Adrenal gland (tissue), 19 donors: ENCODE measurements at places on chromosomes 1 and 21.
A peak's percentile ranks its signal among the peaks of the same experiment; 100 is the strongest.

DNA sequence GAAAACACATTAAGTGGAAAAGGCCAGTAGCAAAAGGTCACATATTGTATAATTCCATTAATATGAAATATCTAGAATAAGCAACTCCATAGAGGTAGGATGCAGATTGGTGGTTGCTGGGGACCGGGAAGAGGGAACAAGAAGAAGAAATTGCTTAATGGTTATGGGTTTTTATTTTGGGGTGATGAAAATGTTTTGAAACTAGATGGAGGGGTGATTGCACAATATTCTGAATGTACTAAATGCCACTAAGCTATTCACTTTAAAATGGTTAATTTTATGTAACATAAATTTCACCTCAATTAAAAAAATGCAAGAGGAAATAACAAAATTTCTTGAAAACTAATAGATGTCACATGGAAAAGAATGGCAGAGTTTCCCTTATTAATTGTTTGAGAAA, 6.7 kb downstream of the KIAA0040 start:
- no peak for DNase-seq

GRCh38 chr1:180503280-180503862, 994 bp upstream of the ACBD6 start:
- DNase-seq, result no peak

GRCh38 chr1:230917284-230918135, 49.2 kb upstream of the C1orf198 start:
- DNase-seq, result peak; percentile 91

GRCh38 chr1:51237351-51238033, 1.4 kb downstream of the RNF11 start:
- no peak for DNase-seq

- DNase-seq, result no peak
Measured at GRCh38 chr1:235867903-235868469, 1.3 kb upstream of the LYST start.

DNA sequence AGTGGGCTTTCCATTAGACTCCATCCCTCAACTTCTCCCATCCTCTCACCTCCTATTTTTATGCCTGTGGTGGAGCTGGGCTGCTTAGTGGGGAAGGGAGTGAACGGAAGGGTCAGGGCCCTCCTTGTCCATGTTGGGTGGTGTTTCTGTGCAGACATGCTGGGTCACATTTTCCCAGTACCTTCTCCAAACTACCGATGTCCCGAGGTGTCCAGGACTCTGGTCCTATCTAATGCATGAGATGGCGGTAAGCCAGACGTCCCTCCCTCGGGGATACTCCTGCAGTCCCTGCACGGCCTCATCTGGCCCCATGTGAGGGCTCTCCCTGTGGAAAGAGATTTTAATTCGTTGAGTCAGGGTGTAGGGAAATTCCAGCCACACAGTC, 61.0 kb downstream of the OBSCN start:
- DNase-seq, result no peak

GRCh38 chr1:56052041-56052440, 527.3 kb downstream of the PLPP3 start:
- DNase-seq, result no peak

DNA sequence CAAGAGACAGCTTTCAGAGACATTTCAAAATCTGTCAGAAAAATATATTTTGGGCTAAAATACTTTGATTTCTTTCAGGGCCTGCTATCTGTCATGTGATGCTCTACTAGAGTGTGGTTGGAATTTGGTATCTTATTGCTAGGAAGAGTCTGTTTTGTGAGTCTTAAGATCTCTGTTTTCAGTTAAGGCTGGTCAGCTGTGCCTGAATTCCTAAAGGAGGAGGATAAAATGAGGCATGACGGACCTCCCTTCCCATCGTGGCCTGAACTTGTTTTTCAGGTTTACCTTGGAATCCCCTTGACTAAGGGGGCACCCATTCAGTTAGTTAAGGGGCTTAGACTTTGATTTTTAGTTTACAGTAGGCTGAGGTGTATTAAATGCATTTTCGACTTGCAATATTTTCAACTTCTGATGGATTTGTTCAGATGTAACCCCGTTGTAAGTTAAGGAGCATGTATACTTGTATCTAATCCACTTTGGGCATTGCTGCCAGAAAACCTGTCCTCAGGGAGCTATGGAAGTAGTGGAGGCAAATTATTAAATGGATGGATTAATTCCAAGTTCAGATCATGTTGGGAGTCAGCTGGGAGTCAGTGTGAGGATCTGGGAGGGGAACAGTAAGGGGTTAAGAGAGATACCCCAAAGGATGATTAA, 18.3 kb downstream of the CAPN2 start:
- DNase-seq, result no peak

DNA sequence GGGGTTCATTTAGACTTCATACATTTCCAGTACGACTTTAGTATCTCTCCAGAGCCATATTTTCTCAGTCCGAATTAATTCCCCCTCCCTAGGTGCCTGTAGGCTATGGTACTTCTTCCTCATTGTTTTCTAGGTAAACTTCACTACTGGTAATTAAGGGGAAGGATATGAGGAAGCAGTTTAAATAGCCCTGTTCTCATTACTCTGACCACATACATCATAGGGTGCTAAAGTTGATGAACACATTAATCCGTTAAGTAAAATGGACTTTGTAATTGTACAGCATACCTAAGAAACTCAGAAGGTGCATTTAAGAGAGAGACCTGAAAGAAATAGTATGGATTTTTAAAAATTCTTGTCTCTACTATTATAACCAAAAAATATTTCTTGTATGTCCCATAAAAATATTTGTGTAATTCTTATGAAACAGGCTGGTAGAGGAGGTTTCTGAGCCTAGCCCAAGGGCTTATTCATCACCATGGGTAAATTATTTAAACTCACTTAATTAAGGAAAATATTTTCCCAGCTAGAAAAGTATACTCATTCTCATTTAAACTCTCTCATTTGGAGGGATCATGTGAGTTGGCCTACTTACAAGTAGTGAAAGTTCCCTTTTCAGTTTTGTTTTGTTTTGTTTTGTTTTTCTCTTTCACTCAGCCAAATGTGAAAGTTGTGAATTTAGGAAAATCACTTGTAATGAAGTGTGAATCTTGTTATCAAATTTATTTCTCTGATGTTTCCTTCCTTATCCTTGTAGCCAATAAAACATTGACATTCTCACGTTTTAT, 2.0 kb downstream of the PRMT6 start:
- DNase-seq, result no peak

DNA sequence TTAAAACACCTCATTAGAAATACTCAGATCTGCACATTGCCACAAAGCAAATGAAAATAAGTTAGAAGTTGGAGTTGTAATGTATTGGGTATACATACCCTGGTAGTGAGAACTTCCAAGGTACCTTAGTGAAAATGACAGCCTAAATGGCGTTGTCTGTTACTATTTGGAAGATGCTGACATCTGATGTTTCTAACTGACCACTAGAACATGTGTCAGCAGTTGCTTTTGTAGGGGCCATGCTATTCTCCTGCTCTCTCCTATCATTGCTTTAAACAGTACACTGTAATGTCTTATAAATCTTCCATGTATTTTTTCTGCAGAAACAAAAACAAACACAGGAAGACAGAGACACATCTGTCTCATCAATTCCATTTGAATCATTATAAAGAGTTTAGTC, 40.1 kb downstream of the LAMC1 start:
- DNase-seq, result no peak

- DNase-seq, result no peak
Measured at GRCh38 chr1:23745515-23745914, 2.2 kb downstream of the ELOA start.

GRCh38 chr1:3453203-3453761, 1.2 kb upstream of the ARHGEF16 start:
- DNase-seq, result peak; percentile 79

DNA sequence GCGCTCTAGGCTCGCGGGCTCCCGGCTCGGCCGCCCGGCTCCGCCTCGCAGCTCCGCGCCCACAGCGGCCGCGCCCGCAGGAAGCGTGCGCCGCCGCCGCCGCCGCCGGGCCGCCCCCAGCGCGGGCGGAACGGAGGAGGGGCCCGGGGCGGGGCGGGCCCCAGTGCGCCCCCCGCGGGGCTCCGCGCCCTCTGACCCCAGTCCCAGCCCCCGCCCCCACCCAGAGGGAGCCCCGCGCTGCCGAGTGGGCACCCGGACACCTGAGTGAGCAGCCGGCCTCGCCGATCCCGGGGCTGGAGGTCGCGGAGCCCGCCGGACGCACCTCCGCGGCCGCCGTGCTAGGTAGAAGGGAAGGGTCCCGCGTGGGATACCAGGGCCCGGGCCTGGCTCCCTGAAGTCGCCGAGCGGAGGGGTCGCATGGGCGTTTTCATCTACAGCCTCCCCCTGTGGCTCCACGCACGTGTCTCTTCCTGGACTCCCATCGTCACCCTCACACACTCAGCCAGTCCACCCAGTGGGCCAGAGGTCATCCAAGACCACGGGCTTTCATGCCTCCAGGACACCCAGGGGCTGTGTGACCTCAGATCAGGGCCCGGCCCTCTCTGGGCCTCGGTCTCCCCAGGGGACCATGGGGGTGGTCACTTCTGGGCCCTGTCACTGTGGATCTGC, at the start of gene SDC3:
Gene SDC3, minus strand, starts transcription at position 63 of the 669 bp plus-strand sequence. CDS start 172 bp downstream, outside the sequence.
- DNase-seq, result no peak

DNA sequence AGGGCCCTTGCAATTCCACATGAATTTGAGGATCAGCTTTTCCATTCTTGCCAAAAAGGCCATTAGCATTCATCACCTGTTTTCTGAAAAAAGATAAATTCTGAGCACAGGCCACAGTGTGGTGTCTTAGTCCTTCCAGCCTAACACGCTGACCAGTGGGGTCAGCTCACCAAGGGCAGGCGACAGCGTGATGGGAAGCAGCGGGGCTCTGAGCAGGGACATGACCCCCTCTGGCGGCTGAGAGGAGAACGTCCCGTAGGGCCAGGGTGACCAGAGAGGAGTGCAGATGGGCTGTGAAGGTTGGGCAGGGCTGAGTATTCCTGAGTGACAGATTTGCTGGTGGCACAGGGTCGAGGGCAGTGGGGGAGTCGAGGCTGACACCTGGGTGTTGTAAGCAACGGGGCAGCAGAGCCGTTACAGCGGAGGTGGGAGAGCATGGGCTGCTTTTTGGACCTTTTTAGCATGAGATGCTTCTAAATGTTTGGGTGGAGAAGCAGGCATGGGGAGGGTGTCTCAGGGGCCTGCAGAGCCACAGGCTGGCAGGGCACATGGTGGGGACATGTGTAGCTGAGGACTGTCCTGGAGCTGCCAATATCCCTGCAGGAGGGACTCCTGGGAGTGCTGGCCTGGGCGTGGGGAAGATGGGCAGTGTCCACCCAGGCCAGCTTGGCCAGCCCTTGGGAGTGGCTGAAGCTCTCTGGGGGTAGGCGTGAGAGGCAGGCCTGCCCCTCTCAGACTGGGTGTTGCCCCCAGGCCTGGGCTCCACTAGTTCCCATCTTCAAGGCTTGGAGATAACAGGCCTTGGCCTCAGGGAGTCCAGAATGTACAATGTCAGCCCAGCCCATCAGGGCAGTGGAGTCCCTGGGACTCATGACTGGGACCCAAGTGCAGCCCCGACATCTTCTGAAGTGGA, 8.6 kb upstream of the CALML6 start:
- peak; percentile 89 for DNase-seq

DNA sequence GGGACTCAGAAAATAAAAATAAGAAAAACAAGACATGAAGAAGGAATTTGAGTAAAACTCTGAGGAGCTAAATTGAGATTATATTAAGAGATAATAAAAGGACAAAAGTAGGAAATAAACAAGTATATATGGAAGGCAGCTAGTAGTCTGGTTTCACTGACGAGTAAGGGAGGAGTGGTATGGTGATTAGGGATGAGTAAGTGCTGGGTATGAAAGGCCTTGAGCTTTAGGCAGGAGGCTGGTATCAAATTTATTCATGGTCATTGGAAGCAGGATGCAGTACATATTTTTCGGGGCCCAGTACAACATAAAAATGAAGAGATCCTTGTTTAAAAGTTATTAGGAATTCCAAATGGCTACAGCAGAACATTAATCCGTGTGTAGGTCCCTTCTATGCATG, 789.7 kb upstream of the PRMT6 start:
- no peak for DNase-seq

DNA sequence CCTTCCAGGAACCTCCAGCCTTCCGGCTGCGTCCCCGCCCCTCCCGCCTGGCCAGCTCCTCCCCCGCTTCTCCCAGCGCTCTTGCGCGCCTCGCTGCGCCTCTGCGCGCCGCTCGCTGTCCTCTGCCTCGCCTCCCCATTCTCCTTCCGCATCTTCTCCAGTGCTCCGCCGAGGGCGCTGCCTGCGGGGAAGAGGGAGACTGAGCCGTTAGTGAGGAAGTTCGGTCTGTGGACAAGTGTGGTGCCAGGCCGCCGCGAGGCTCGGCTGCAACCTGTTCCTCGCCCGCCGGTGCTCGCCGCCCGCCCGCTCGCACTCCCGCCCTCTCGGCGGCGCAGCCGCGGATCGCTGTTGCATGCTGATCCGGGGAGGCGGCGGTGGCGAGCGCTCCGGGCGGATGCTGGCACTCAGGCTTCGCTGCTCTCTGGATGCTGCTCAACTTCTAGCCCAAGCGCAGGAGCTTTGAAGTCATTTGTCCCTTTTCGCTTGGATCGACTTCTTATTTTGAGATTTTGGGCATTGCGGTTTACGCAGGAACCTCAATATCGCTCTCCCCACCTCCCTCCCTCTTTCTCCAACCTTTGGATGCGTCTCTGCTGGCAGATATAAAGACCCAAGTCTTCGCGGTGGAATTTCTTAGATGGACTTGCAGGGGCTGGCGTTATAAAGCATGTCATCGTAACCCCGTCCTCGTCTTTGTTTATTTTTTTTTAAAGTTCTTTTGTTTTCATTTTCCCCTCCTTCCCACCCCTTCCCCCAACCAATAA, 614 bp upstream of the CACNA1E start:
- DNase-seq, result no peak

GRCh38 chr21:38610623-38611251, 112.5 kb upstream of the ERG start:
- no peak for DNase-seq

- no peak for DNase-seq
Measured at GRCh38 chr1:41626616-41627375, 142.3 kb upstream of the EDN2 start.

DNA sequence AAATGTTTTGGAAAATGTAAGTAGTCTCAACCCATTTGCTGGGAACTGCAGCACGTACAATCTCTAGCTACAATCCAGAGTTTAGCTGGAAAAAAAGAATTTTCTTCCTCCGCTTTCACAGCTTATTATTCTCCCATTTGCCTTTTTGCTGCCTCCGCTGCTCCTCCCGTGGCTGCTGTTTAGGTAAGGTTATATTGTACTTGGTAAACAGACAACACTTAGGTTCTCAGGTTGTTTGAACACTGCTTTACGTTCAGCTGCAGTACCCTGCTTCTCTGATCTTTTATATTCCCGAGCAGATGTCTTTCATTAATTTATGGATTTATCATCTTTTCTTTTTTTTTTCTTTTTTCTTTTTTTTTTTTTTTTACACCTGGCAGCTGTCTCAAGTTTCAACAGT, 14.3 kb downstream of the PROX1 start:
- DNase-seq, result no peak

DNA sequence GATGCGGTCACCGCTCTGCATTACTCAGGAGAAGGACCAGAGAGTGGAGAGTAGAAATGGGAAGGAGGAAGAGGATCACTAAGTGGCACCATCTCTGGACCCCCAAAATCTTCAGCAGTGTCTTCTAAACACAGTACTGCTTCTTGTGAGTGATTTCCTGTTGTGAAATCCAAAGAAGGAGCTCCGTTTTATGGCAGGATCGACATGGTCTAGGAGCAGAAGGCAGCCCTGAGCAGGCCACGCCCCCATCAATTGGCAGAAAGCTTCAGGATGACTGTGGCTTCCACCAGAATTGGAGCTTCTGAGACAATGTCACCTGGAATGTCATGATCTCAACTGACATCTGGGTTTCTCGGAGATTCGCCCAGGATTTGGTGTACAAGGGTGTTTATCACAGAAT, 171.5 kb downstream of the ADSS2 start:
- no peak for DNase-seq
